Gastroesophageal sphincter (tissue), 4 donors: ENCODE measurements at places on chromosomes 7 and 10.

DNA sequence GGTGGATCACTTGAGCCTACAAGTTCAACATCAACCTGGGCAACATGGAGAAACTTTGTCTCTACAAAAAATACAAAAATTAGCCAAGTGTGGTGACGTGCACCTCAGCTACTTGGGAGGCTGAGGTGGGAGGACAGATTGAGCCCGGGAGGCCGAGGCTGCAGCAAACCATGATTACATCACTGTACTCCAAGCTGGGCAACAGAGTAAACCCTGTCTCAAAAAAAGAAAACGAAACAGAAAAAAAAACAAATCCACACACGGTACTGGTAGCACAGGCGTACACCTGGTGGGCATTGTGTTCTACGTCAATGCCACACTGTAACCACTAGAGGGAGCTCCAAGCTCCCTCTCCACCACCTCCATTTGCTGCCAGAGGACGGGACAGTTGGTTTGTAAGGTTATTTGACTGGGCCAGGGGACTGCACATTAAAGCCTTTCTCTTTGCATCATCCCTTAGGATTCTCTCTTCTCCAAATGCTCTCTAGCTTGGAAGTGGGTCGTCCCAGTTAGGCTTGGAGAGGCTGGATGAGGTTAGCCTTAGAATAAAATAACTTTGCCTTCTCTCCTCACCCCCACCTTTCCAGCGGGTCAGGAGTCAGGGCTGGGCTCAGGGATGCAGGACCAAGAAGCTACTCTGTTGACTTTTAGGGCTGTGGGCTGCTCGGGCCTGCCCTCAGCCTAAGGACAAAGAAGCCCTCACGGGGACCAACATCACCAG is 130.8 kb downstream of the SORBS1 start:
- peak; percentile 50 for ATAC-seq

- no peak for ATAC-seq
Measured at GRCh38 chr7:91880016-91880412, 488 bp downstream of the MTERF1 start.

- no peak for ATAC-seq
Measured at GRCh38 chr10:90862908-90863514, 5.2 kb upstream of the HTR7 start.

GRCh38 chr10:16381083-16381482 is 55.7 kb upstream of the PTER start:
- no peak for ATAC-seq

DNA sequence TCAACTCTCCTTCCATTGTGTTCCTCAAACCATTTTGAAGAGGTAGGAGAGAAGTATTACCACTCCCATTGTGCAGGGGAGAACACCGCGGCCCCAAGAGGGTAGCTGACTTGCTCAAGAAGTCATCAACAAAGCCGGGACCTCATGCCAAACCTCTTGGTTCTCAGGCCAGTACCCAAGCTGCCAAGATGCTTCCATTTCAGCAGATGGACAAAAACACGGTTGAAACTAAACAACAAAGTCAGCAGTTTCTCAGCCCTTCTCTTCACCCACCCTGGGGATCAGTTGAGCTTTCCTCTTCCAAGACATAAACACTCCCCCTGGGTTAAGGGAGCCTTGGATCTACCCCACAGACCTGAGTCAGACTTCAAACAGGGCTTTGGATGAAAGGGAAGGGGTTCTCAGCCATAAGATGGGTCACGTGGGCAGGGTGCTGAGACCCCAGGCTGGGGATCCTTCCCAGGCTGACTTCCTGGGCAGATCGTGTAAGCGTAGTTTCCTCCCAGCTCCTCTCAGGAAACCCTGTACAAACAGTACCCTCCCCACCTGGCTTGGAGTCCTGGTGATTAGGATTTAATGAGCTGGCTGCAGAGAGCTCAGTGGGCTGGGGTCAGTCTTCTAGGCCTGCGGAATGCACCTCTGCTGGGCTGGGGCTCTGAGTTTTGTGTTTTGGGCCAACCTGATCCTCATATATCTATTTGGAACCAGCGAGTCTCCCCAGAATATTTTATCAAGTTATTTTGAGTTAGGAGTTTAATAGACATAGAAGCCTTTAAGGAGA is 27.3 kb downstream of the EMX2 start:
- ATAC-seq = no peak

DNA sequence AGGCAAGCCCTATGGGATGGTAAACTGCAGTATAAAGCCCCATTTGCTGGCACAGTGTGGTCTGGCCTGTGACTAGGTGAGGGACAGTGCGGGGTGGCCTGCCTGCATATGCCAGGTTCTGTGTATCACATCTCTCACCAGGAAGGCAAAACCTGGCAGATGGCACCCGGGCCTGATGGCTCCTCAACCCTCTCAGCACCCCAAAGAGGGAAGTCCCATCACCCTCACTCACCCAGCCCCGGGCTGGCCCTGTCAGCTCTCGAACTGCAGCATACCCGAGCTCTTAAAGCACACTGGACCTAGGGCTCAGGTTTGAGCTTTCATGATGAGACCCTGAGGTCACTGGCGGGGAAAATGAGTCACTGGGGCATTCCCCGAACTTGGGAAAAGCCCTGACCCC is 130.5 kb downstream of the LHPP start:
- no peak for ATAC-seq

DNA sequence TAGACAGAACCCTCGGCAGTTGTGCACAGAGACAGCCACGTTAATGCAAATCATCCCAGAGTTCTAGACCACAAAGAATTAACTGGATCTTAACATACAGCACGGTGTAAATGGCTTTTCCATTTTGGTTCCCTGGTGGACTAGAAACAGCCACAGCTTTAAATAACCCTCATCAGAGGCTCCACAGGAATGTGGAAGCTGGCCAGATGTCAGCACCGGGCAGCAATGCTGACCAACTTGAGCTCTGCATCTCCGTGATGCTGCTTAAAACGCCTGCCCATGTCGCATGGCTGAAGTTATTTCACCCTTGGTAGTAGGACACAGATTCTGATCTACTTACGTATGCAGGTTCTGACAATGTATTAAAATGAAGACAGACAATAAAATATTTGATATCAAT is 24.5 kb downstream of the RSU1 start:
- ATAC-seq = peak; percentile 62

GRCh38 chr7:104371216-104371979 is 43.0 kb downstream of the LHFPL3 start:
- ATAC-seq = no peak

- ATAC-seq = no peak
Measured at GRCh38 chr10:97721871-97722780, 8.6 kb downstream of the MARVELD1 start.

DNA sequence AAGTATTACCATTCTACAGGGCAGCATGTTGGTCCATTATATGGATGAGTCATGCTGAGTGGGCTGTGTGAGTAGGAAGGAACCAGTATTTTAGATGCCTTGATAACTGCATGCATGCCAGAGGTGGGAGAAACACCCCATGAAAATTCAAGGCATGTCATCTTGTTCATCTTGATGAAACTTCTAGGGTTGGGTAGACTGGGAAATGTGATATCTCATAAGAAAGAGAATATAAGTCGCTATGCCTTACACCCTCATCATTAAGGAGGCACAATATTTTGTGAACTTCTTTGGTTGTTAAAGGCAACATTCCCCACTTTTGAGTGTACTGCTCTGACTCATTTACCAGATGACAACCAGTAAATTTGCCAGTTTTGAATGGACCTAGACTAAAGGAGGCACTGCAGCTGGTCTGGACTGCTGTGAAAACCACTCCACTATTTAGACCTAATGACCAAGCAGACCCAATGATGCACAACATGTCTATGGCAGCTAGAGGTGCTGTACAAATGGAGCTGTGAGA is 48.0 kb downstream of the ZNF365 start:
- no peak for ATAC-seq

DNA sequence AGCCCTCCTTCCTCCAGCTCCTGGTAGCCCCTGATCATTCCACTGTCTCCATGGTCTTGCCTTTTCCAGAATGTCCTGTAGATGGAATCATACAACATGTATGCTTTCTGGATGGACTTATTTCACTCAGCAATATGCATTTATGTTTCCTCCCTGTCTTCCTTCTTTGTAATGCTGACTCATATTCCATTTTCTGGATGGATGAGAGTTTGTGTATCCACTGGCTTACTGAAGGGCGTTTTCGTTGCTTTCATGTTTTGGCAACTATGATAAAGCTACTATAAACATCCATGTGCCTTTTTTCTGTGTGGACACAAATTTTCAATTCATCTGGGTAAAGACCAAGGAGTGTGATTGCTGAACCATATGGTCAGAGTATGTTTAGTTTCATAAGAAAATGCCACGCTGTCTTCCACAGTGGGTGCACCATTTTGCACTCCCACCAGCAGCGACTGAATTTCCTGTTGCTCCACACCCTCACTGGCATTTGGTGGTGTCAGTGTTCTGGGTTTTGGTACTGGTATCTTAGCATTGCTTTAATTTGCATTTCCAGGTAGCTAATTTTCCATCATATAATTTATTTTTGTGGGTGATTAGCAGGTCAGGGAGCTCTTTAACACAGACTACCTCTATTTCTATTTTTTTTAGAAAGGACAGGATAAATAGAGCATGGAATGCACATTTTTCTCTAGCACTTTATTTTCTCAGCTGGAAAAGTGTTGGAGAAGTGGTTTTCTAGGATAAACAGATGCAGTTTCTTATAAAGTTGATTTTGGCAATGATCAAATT is 252.2 kb downstream of the WDR37 start:
- ATAC-seq = no peak

GRCh38 chr10:3043512-3044368 is 23.6 kb upstream of the PFKP start:
- peak; percentile 73 for ATAC-seq

GRCh38 chr10:103715430-103715829 is 139.9 kb downstream of the SH3PXD2A start:
- no peak for ATAC-seq

GRCh38 chr10:104255311-104255981 is 754 bp downstream of the GSTO1 start:
- ATAC-seq = peak; percentile 70

DNA sequence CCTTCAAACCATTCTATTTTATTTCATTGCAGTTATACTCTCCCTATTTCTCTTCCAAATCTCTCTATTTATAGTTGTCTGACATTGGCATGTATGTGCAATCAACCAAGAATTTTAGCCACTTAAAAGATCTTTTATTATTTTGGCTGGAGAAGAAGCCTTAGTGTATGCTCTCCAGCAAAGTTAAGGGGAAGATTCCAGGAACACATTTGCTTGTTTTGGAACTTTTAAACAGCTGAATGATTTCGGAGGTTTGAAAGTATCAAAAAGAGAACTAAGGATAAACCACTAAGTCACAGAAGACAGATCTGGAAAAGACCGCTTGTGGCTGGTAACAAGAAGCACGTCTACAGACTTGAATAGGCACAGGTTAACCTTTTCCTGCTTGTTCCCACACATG is 182.2 kb upstream of the FZD1 start:
- peak; percentile 59 for ATAC-seq

- no peak for ATAC-seq
Measured at GRCh38 chr7:5552123-5552522, 128.5 kb upstream of the TNRC18 start.

DNA sequence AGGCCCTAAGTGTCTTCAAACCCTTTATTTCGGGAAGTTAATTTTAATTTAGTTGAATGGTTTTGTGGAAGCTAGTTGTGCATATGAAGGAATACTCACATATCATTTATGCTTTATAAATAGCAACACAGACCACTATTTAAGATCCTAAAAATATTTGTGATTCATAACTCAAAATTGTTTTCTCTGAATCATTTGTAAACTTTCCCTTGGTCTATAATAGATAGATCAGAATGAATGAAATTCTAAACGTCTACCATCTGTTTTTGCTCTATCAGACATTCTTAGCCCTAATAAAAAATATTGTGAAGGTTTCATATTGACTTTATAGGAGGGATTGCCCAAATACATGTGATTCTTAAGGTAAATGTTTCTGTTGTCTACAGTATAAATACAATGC is 43.5 kb downstream of the LOXL4 start:
- no peak for ATAC-seq

DNA sequence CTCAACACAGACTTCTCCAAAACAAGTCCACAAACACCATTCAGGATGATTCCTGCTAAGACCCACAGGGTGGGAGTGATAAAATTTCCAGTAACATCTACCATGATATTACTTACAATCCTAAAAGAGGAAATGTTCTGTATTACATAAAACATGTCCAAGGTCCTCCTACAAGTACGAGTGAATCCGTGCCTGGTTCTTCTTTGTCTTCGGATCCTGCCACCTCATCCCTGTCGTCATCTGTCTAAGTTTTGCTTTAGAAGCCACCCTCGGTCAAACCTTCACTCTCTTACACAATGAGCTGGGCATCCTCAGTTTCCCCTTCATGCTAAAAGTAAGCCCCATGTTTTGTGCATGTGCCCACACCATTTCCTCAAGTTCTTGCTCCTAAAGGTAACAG is 279.0 kb downstream of the KCNMA1 start:
- no peak for ATAC-seq

GRCh38 chr10:16941870-16942269 is 124.6 kb upstream of the RSU1 start:
- ATAC-seq = no peak
